ENCODE measurements at places on chromosomes 3 and 15. TPM values are rescaled to one million over a fixed set of nuclear protein-coding genes. Genes with fewer than 3 reads are reported as not detected.

The CHDH gene
- 0.94 TPM for total RNA-seq

The NTRK3 gene
- total RNA-seq, result not detected

The ISLR gene
- total RNA-seq, result not detected

The CIP2A gene
- 6.8 TPM for total RNA-seq

The SLC15A2 gene
- total RNA-seq, result 2.6 TPM

The SLC6A20 gene
- total RNA-seq, result 0.23 TPM

The NAA50 gene
- total RNA-seq, result 49.4 TPM

The POC1A gene
- 1.4 TPM for total RNA-seq

The CHCHD4 gene
- total RNA-seq, result 2.7 TPM

The PPP1R14D gene
- total RNA-seq, result not detected

The ARL6IP5 gene
- total RNA-seq, result 112 TPM

The CTXND1 gene
- total RNA-seq, result not detected

The NPTN gene
- 48.5 TPM for total RNA-seq

The ABI3BP gene
- total RNA-seq, result not detected

The PIGB gene
- total RNA-seq, result 23.2 TPM

The GRIP2 gene
- total RNA-seq, result not detected

The CPLX3 gene
- total RNA-seq, result not detected

The SETD2 gene
- total RNA-seq, result 86.9 TPM

Data from T-helper 17 cell (primary cell).